Stimulated activated CD4-positive, alpha-beta T cell treated with anti-CD3 and anti-CD28 coated beads, TNF-alpha, amount 100 ng/mL, for 48 hours (primary cell): ENCODE measurements at places on chromosomes 11 and 22.

DNA sequence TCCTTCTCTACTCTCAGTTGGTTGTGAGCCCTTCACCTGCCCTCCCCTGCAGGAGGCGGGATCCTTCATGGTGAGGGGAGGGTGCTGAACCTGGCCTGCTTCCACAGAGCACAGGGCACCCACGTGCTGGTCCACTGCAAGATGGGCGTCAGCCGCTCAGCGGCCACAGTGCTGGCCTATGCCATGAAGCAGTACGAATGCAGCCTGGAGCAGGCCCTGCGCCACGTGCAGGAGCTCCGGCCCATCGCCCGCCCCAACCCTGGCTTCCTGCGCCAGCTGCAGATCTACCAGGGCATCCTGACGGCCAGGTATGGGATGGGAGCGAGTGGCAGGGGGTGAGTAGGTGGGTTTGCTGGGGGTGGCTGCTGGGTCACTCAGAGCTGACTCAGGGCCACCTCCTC lies 6.3 kb downstream of the SSH3 start:
- no peak for DNase-seq

- DNase-seq = no peak
Measured at GRCh38 chr11:11446967-11447366, 93.9 kb upstream of the CSNK2A3 start.

DNA sequence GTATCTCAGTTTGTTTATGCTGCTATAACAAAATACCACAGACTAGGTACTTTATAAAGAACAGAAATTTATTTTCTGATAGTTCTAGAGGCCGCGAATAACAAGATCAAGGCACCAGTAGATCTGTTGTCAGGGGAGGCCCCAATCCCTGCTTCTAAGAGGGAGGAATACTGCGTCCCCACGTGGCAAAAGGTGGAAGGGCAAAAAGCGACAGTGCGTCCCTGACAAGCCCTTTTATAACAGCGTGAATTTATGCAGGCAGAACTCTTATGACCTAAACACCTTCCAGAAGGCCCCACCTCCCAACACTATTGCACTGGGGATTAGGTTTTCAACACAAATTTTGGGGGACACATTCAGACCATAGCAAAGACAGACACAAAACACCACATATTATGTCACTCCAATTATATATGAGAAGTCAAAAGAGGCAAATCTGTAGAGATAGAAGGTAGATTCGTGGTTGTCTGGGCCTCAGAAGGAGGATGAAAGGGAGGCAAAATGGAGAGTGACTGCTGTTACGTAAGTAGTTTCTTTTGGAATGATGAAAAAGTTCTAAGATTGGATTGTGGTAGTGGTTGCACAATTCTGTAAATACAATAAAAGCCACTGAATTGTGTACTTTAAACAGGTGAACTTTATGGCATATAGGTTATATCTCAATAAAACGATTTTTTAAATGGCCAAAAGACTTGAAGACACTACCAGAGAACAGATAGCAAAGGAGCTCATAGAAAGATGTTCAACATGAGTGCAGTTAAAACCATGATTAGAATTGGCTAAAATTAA lies 30.1 kb upstream of the TNRC6B start:
- no peak for DNase-seq

DNA sequence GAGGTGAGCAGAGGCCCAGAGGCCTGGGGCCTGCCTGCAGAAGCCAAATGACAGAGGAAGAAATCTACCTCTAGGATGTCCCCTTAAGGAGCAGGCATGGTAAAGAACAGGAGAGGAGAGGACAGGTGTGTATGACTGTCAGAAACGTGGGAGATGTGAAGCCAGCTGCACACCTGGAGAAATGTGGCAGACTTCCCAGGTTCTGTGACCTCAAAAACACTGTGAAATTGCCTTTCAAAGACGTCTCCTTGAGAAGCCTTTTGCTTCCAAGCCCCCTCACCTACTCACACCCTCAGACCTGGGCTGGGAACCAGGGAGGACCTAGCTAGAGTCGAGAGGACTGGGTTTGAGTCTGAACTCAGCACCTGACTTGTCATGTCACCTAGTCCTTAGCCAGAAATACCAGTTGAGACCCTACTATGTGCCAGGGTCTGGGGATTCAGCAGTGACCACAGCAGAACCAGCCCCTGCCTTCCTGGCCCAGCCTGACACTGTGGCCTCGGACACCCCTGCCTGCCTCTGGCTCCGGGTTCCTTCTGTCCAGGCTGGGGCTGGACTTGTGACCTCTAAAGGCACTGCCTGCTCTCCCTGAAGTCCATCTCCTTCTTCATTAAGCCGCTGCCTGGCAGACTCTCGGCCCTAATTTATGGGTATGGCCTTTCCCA lies 5.6 kb downstream of the TPBGL start:
- DNase-seq = no peak

DNA sequence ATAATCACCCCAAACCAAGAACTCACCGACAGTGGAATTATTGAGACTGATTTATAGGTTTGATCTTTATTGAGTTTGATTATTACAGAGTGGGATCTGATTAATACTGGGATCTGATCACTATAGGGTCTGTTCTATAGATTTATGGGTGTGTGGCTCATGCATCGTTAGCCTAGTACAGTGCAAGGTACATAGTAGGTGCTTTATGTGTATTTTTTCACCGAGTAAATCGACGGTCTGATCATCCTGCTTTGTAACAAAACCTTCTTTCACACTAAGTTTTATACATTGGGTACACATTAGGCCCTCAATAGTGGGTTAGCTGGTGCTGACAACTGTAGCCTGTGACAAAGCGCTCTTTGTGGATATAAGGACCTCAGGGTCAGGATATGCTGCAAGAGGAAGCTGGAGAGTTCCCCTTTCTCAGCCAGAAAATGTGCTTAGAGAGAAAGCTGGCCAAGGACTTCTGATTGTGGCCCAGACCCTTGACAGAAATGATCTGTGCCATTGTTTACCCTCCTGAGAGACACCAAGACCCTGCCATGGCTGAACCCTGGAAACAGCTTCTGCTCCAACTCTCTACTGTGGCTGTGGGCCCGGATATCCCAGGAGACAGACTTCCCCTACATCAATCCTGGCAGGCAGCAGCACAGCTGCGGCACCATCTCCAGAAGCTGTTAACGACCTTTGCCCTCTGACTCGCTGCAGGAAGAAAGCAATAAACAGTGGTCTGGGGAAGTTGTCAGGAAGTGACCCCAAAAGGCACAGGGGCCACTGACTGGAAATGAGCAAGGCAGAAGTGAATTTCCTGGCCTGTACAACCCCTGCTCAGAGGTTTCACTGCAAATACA lies 16.1 kb upstream of the TPP1 start:
- DNase-seq = no peak
